ENCODE measurements at places on chromosomes 7 and 10.

DNA sequence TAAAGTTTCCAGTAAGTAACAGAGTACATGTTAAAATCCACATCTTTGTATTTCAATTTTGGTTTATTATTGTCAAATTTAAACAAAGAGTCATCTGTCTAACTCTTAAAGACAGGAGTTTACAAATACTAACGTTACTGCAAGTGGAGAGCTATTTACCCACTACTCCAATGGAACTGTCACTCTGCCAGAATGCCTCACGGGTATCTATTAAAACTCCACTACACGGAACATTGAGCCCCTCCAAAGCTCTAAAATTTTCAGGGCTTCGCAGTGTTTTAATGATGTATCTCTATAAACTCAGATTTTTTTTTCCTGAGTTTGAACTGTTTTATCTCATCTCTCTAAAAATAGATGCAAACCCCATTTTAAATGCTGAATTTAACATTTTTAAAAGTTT lies 388.7 kb upstream of the SEMA3A start:
- no peak for DNase-seq

GRCh38 chr7:129368389-129368986 lies 65.7 kb upstream of the STRIP2 start:
- DNase-seq, result no peak

GRCh38 chr7:96380111-96380512 lies 58.2 kb upstream of the SLC25A13 start:
- DNase-seq, result no peak

DNA sequence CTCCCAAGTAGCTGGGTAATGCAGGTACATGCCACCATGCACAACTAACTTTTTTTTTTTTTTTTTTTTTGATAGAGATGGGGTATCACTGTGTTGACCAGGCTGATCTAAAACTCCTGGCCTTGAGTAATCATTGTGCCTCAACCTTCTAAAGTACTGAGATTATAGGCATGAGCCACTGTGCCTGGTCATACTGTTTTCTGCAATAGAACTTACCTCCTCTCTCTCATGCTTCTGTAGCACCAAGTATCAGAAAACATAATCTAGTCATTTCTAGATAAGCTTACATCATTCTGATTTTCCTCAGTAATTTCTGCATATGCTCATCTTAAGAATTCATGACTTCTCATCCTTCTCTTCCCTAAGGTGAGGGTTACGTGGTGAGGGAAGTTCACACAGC lies 210.0 kb downstream of the IMMP2L start:
- DNase-seq, result no peak

- DNase-seq, result no peak
These were observed 111.0 kb upstream of the PLXDC2 start for GRCh38 chr10:19705250-19705649.

- DNase-seq, result no peak
These were observed 14.6 kb upstream of the PWWP2B start for GRCh38 chr10:132382231-132382922.

GRCh38 chr10:132708936-132709335 lies 77.0 kb downstream of the NKX6-2 start:
- DNase-seq, result no peak

GRCh38 chr7:105218215-105218614 lies 170.5 kb downstream of the SRPK2 start:
- DNase-seq, result no peak

GRCh38 chr10:3424111-3424851 lies 251.7 kb upstream of the PITRM1 start:
- no peak for DNase-seq

GRCh38 chr7:128855559-128855958 lies 7.1 kb upstream of the ATP6V1F start:
- no peak for DNase-seq

GRCh38 chr10:100825325-100825875 lies 80.0 kb downstream of the PAX2 start:
- no peak for DNase-seq

DNA sequence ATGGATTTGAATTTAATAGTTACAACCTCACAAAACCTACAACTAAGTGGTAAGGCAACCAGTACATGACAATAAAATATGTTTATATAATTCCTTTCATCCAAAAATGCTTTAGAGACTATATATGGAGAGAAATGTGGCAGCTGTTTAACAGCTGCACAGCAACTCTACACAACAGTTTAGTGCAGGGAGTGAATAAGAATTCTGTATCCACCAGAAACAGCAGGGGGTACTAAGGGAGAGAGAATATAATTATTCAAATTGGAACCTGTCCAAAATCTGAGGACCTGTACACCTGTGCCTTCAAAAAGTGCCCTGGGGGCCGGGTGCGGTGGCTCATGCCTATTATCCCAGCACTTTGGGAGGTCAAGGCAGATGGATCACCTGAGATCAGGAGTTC lies 49.6 kb downstream of the POLL start:
- DNase-seq, result no peak

DNA sequence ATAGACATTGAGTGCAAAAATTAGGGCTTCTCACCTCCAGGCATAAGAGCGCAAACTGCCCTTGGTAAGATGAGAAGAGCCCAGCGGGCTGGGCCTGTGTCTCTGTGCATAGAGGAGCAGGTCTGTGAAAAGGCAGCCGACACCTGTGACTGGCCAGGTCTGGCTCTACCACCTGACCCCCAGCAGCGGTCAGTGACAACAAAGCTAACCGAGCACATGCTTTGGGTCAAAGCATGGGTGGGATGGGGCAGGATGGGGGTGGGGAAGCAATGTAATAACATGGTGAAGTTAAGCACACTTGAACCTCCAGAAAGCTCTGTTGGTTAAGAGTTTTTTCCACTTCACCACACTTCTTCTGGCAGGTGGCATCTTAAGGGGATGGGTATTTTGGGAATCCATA lies 29.3 kb downstream of the CYTH3 start:
- DNase-seq, result no peak

- peak; percentile 27 for DNase-seq
These were observed 739 bp downstream of the MPP7 start for GRCh38 chr10:28302012-28302637.

GRCh38 chr10:129888784-129889616 lies 75.1 kb downstream of the EBF3 start:
- no peak for DNase-seq

DNA sequence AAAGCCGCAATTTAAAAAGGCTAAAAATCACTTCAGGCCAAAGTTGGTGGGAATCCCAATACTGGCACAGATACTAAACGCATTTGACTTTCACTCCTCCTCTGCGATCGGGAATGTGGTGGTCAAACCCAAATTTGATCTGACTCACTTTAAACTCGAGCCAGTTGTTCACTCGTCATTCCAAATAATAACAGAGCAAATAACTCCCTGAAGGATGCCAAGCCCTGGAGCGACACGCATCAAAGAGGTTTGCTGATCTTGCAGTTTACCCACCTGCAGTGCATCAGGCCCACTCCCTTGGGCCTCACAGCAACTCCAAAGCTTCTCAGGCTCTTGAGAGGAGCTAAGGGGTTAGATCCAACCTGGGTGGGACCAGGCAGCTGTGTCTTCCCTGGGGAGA lies 12.2 kb downstream of the PTN start:
- DNase-seq, result no peak

DNA sequence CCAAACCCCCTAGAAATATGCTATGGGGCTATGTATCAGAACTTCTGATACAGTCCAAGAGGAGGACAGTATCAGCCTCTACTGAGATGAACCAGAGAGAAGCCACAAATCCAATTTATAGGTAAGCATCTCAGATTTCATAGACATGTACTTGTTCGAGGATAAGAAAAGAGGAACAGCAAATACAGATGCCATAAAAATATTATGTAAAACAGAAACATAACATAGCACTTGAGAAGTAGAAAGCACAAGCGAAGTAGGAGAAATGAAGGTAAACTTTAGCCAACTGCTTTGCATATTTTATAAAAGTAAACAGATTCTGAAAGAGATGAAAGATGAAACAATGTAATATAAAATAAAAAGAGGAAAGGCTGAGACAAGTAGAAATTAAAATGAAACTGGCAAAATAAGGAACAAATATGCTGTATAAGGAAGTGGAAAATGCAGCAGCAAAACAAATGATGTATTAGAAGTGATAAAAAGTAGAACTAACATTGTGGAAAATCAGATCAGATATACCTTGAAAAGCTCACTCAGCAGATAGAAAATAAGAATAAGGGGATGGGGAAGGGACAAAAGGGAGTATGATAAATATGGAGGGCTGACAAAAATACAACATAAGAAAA lies 135.1 kb downstream of the SKAP2 start:
- no peak for DNase-seq

DNA sequence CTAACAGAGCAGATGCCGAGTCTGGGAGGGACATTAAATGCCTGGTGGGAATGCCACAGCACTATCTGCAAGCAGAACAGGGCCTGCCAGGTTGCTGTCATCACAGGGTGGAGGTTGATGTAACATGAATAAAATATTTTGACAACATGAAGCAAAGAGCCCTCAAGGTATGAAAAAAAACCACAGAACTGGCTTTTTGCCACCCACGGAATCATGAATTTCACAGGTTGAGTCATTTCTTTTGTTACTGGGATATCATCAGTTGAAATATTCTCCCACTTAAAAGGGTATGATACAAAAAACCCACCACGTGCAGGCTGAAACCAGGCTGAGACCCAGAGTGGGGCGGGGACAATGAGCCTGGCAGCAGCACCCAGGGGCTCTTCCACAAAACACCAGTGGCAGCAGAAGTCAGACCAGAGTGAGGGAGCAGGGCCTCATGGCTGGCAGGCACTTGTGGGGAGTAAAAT lies 220.1 kb downstream of the TNS3 start:
- no peak for DNase-seq

- DNase-seq, result no peak
These were observed 257.7 kb upstream of the GLI3 start for GRCh38 chr7:42494736-42495135.

DNA sequence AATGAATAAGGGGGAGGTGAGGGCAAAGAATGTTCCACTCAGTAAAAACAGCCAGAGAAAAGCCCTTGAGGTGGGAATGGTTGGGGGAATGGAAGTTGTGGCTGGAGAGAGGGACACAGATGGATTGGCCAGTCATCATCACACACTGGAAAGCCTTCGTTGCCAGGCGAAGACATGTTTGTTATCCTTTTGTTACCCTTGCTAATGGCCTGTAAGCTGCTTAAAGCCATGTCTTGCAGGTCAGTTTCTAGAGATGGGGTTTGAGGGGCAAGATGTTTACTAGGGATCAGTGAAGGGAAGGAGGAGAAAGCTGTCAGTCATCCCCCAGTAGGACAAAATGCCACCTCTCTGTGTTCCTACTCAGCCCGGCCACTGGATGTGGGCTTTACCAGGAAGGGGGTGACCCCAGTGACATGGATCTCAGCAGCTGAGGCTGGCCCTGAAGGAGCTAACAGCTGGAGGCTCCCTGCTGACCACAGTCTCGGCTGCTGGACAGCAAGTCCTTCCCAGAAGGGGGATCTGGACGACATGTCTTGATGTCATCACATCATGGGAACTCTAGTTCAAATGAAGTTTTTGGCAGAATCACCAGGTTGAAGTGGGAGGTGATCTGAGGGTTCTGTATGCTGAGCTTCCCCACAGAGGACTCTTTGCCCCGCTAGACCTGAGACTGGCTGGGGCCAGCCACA lies 66.2 kb downstream of the TBXAS1 start:
- DNase-seq, result no peak

GRCh38 chr10:73816917-73817729 lies 5.7 kb upstream of the NDST2 start:
- DNase-seq, result no peak

- DNase-seq, result no peak
These were observed 269.4 kb downstream of the TCF7L2 start for GRCh38 chr10:113219446-113219845.

- no peak for DNase-seq
These were observed 171.4 kb upstream of the PDE1C start for GRCh38 chr7:32241636-32242035.

- no peak for DNase-seq
These were observed 17.4 kb downstream of the ITGB1 start for GRCh38 chr10:32940321-32941301.

DNA sequence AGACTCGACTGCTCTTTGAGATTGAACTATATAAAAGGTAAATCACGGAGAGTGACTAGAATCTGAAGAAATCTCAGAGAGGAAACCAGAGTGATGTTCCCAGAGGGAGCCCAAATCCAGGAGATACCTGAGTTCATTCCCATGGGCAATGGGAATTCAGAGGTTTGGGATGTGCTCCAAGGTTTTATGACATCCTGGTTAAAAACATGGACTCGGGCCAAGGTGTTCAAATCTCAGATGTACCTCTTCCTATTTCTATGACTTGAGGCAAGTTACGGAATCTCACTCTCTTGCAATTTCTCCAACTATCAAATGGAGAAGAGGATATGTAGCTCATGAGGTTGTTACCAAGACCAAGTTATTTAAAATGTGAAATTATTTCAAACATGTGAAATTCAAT lies 54.5 kb upstream of the RAB18 start:
- DNase-seq, result no peak

GRCh38 chr10:43206391-43207235 lies 60.3 kb downstream of the RASGEF1A start:
- no peak for DNase-seq

All from thoracic aorta (tissue), 2 donors.